Fibroblast of upper back skin (primary cell): ENCODE measurements at places on chromosomes 6 and 20.

GRCh38 chr6:144298194-144298593 lies 13.1 kb downstream of the UTRN start:
- no peak for DNase-seq

- no peak for DNase-seq
Measured at GRCh38 chr6:108672641-108673040, 111.9 kb downstream of the FOXO3 start.

DNA sequence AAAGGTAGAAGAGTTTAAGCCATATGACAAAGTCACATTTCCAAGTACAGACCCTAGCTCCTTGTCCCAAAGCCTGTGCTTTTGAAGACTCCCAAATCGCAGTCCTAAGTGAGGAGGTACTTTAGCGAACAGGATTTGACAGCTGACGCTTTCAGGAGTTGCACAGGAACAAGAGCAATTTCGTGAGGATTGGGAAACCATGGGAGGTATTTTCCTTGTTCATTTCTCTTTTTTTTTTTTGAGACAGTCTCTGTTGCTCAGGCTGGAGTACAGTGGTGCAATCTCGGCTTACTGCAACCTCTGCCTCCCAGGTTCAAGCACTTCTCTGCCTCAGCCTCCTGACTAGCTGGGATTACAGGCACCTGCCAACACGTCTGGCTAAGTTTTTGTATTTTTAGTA lies 150.6 kb downstream of the MTHFD1L start:
- no peak for DNase-seq

- DNase-seq = peak; percentile 2
Measured at GRCh38 chr6:61809004-61809595, 476.9 kb downstream of the KHDRBS2 start.

DNA sequence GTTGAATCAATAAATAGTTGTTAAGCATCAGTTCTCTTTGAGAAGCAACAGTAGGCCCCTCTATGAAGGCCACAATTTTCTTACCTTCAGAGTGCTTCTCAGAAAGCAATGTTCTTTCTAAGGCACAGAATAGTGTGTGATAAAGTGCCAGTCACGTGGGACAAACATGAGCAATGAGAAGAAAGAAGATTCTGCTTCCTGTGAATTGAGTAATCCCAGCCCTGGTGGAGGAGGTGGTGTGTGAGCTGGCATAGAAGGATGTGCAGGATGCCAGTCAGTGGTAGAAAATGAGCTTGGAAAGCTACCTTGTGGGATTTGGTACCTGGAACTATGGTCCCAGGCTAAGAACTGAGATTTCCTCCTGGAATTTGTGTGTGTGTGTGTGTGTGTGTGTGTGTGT lies 21.7 kb downstream of the KIZ start:
- no peak for DNase-seq

GRCh38 chr20:46174469-46175126 lies 56.5 kb downstream of the CD40 start:
- DNase-seq = peak; percentile 38

- DNase-seq = no peak
Measured at GRCh38 chr6:41064841-41065240, 7.3 kb downstream of the OARD1 start.

DNA sequence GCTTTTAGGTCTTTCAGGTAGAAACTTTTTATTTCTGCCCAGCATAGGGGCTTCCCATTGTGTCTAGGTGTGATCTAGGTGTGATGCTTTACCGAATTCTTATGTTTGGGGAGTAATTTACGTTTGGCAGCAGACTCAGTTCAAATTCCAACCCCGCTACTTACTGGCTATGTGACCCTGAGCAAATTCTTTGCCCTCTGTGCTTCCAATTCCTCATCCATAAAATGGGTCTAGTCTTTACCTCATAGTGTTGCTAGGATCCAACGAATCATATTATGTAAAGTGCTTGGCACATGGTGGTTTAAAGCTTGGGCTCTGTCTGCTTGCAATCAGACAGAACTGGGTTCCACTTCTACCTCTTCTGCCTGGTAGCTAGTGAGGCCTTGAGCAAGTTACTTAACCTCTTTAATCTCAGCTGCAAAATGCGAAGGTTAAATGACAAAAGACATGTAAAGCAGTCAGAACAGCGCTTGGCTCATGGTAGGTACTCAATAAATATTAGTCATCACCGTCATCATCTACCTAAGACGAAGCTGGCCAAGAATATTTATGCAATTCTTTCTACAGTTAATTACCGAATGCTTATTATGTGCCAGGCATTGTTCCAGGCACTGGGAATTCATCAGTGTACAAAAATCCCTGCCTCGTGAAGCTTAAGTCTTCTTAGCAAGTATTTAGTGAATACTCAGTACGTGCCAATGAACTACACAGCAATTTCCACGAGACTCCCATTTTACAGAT lies 1.0 kb downstream of the NSFL1C start:
- no peak for DNase-seq

- peak; percentile 91 for DNase-seq
Measured at GRCh38 chr6:113560908-113561307, 296.2 kb upstream of the MARCKS start.
